Cortex of kidney (tissue), 1 donor: ENCODE measurements at places on chromosomes 1 and 21.

GRCh38 chr1:184615301-184615700 is 139.4 kb downstream of the EDEM3 start:
- DNase-seq: no peak

DNA sequence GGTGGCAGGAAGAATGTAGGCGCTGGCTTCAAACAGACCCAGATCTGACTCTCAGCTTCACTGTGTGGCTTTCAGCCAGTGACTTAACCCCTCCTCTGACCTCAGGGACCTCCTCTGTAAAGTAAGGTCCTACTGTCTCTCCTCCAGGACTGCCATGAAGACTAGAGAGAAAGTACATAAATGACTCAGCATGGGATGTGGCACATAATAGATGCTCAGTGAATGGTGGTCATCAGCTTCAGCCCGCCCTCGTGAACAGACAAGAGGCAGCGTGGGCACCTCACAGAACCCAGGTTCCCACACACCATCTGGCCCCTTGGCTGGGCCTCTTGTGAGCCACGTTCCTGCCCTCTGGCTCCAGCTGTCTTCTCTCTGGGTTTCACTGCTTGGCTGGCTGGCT is 126.0 kb downstream of the SYF2 start:
- no peak for DNase-seq

DNA sequence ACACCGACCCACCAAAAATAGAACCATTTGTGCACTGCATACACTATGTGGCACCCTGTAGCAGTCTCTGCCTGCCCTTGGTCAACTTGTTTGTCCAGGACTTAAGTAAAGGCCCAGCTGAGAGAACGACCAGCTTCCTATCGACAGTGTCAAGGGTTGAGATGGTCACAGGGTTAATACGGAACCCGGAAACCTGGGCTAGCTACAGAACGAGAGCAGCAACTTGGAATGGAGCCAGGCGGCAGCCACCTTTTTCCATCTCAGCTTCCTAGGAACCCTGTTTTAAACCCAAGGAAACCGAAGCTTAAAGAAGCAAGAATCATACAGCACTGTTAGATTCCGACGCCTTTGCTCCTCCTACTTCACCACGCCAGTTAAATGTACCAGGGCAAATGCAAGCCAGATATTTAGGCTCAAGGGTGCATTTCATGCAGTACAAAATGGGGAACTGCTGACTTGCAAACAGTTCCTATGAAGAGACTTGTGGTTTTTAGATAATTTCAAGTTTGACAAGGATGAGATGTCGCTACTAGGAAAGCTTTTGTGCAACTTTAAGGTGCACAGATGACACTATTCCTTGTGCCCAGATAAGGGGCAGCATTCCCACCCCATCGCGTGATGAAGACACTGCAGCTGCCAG is 35.5 kb downstream of the SLC66A1 start:
- DNase-seq: no peak

- no peak for DNase-seq
These were observed 92.2 kb downstream of the POU2F1 start for GRCh38 chr1:167312871-167313270.

DNA sequence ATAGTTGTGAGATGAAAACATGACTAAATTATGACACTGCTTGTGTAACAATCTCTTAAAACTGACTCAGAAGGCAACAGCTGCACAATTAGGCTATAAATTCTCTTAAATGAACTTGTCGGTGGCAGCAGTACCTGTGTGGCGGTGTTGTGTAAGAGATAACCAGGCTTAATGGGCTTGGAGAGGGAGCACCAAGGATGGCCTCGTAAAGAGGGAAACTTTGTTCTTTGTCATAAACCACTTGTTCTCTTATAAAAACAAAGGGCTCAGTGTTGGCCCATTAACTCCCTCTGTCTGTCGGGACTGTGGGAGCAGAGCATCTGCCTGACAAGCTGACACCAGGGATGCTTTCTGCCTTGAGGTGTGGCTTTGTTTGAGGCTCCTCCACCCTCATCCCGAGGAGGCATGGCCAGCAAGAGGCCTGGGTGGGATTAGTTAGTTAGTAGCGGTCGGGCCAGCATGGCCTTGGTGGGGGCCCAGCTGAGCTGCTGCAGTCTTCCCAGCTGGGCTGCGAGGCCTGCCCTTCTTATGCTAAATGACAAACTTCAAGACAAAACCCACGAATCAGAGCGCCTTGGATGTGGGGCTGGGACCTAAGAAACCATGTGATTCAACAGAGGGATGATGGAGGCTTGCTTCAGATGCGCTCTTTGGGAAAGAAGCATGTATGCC is 171.4 kb downstream of the CAMTA1 start:
- DNase-seq: no peak

DNA sequence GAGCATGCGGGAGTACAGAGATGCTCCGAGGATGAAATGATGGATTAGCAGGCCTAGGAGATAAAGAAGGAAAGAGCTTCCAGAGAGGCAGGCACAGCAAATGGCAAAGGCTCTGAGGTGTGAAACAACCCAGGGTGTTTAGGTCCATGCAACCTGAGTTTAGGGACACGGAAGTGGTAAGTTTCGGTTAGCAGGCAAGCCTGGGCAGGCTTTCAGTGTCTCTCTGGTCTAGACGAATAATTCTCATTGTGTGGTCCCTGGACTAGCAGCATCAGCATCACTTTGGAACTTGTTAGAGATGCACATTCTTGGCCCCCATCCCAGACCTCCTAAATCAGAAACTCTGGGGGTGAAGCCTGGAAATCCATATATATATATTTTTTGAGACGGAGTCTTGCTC is 18.6 kb downstream of the NKAIN1 start:
- DNase-seq: no peak

- DNase-seq: no peak
These were observed 57.4 kb upstream of the NRIP1 start for GRCh38 chr21:15122241-15122640.

GRCh38 chr1:150760013-150760412 is 5.6 kb downstream of the CTSS start:
- no peak for DNase-seq

- no peak for DNase-seq
These were observed 84.9 kb downstream of the ITPKB start for GRCh38 chr1:226654046-226654667.

DNA sequence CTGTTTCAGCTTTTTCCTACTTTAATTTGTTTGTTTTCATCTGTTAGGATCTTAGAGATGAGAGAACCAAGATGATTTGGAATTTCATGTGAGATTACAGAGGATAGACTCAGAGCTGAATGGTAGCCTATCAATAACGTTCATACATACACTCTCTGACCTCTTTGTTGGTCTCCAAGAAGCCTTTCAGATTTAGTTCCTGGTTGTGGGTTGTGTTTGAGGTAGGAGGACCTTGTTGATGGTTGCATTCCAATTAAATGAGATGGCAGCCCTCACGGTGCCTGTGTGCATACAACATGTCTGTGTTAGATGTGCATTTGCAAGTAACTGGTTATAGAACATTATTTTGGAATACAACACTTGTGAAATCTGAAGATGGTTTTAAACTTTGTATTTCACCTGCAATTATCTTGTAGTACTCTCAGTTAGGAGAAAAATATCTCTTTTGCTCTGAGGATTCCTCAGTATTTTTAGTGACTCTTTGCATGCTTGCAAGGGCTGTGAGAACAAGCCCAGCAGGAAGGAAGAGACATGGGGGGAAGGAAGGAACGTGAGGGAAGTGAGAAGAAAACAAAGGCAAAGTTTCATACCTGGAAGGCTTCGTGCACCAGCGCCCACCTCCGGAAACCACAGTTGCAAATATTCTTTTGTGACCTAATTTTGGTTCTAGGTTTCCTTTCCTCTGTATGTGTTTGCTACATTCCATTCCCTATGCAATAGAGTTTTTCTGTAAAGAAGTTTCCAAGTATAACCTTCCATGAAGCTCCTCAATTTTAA is 291.8 kb downstream of the DISC1 start:
- DNase-seq: no peak

DNA sequence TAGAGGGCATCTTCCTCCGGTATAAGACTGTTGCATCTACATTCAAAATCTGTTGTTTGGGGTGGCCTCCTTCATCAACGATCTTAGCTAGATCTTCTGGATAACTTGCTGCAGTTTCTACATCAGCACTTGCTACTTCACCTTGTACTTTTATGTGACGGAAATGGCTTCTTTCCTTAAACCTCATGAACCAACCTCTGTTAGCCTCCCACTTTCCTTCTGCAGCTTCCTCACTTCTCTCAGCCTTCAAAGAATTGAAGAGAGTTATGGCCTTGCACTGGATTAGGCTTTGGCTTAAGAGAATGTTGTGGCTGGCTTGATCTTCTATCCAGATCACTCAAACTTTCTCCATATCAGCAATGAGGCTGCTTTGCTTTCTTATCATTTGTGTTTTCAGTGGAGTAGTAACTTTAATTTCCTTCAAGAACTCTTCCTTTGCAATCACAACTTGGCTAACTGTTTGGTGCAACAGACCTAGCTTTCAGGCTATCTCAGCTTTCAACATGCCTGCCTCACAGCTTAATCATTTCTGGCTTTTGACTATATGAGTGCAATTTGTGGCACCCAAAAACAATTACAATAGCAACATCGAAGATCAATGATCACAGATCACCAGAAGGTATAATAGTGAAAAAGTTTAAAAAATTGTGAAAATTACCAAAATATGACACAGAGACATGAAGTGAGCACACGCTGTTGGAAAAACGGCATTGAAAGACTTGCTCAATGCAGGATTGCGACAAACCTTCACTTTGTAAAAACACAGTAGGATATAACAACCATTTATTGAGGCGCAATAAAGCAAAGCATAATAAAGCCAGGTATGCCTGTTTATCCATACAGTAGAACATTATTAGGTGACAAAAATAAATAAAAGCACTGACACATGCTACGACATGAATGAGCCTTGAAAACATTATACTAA is 56.7 kb upstream of the GFI1 start:
- DNase-seq: no peak

GRCh38 chr1:3879787-3880428 is 20.2 kb downstream of the C1orf174 start:
- DNase-seq: no peak

DNA sequence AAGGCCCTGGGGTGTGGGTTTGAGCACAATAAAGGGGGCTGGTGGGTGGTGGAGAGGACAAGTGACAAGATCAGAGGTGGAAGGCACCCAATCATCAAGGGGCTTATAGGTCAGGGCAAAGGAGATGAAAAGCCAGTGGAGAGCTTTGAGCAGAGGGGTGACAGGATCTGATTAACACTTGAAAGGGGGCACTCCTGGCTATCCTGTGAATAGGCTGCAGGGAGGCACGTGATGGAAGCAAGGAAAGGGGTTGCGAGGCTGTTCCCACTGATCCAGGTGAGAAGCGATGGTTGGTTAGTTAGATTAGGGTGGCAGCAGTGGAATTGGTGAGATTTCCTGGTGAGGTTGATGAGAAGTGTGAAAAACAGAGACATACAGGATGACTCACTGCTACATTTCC is 80.6 kb downstream of the WLS start:
- no peak for DNase-seq

DNA sequence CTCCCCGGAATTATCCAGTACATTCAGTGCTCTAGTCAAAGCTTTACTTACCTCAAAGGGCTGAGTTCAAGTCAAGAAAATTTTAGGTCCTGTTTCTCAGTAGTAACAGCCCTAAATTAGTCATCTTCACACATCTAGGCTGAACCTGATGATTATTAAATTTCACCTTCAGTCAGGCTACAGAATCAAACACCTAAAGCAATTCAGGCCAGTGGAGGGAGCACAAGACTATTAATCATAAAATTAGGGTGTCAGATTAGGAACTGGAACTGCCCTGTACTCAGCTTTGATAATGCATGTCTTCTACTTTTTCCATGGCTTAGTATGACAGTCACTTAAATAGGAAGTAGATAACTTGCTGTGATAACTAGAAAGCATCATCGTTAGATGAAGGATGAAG is 28.4 kb upstream of the BCAS2 start:
- DNase-seq: no peak

GRCh38 chr1:25529518-25530185 is 13.8 kb upstream of the LDLRAP1 start:
- no peak for DNase-seq

DNA sequence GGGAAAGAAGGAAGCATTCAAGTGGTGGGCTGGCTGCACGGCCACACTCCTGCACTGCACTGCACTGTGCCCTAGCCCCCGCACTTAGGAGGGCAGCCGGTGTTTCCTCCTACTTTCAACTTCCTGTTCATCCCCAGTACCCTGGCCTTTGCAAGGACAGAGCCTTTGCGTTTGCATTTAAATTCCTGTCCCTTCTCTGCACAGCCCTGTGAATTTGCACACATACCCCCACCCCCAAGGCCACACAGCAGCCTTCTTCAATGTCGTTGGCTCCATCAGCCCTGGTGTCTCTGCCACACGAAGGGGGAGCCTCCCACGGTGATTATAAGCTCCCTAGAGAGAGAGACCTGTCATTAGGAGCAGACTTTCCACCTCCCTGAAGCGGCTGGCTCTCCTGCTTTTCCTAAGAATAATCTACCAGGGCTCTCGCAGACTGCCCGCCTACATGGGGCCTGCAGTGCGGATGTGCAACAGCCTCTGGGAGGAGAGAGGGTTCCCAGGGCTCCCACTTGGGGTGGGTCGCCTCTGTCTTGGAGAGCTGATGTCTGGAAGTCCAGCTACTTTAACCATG is 13.2 kb upstream of the SLC45A3 start:
- DNase-seq: no peak

- DNase-seq: no peak
These were observed 3.3 kb upstream of the MEF2D start for GRCh38 chr1:156503698-156504437.

- no peak for DNase-seq
These were observed 67.3 kb upstream of the BCL10 start for GRCh38 chr1:85343612-85344255.

DNA sequence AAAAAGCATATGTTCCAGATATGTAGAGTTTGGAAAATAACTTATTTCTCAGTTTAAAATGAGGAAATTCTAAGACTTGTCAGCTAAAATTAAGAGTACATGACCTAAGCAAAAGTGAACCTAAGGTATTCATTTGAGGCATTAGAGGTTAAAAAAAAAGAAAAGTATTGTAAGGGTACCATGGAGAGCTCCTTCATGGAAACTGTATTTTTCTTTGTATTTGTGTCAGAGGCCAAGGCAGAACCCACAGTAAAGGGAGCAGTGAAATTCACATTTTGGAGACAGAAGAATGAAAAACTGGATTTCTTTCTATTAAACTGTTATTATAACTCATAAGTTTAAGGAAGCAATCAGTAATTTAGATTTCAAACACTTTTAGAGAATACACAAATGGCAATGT is 1494.8 kb downstream of the KCNT2 start:
- DNase-seq: no peak

DNA sequence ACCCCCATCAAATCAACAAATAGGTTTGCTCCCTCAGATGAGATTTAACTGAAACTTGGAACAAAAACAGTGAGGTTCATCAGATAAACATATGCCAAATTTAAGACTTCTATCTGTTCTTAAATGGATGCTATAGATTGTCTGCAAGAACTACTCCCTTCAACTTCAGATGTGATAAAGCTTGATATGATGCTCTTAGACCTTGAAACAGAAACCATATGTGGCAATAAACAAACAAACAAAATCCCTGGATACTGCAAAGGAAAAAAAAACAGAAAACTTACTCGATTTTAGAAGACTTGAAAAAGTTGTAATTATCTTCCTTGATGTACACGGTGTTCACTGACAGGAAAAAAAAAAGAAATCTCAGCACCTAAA is 286.1 kb upstream of the USP25 start:
- DNase-seq: no peak
